ENCODE measurements at places on chromosomes 5 and 9.
A peak's percentile ranks its signal among the peaks of the same experiment; 100 is the strongest.

DNA sequence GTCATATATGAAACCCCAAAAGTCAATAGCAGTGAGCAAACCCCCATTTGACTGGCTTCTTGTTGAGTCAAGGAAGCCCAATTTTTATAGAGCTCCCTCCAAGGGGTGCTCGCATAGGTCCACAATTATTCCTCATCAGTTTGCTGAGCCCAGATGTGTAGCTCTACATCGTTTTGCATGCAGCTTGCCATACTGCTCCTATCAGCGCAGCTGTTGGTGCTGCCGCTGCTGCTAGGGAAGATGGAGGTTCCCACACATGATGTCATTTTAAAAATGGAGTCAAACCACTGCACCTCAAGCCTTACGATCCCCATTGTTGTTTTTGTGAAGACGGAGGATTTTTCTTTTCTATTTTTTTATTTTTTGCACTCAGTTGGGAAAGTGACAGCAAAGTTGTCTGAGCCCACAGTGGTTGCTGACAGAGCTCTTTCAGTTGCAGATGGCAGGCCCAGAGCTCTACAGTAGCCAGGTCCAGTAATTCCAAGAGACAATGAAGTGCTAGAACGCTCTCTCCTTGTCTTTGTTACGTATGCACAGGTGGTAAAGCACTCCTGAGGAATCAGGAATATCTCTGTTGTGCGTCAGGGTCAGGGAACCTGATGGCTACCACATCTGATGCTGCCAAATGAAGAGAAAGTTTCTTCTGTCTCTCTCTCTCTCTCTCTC is 23.2 kb upstream of the C5orf63 start:
- no peak for DNase-seq

DNA sequence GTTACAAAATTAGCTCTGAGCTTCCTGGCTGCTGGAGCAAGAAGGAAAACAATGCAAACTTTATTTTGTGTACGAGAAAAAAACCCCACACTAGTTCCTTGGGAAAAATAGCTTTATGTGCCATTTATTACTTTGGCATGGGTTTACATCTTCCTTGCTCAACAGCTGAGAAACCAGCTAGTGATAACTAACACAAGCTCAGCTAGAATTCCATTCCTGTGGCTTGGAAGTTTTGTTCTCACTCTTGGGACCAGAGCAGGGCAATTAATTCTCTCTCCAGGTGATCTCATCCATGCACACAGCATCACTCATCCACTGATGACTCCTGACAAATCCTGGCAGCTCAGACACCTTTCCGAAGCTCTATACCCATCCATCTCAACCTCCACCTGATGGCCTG is 104.1 kb downstream of the CRB2 start:
- no peak for DNase-seq

DNA sequence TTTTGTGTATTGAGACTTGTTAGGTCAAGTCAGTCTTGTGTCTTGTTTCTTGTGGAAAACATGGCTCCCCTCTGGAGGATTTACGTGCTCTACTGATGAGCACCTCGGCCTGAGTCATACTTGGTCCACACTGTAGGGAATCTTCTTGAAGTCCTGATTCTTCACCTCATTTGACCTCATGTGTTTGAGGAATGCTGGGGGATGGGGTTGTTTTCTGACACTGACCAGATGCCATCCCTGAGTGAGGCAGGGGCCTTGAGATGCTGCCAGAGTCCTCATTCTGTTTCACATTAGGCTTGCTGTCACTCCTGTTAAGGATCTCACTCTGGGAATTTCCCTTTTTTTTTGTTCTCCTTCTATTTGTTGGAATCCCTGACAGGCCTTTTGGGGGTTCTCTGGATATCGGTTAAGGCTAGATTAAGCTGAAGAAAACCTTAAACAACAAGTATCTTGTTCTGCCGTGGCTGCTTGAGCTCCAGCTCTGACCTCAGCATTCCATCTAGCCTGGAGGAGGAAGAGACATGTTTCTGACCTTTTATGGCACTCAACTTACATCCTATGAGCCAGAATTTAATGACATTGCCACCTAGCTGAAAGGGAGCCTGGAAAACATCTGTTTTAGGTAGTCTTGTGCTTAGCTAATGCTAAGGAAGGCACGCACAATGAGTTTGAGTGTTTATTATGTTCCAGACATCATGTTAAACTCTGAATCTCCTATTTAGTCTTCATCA is 20.6 kb downstream of the TCOF1 start:
- no peak for DNase-seq

GRCh38 chr9:74940600-74940999 is 12.1 kb downstream of the C9orf40 start:
- DNase-seq = no peak

DNA sequence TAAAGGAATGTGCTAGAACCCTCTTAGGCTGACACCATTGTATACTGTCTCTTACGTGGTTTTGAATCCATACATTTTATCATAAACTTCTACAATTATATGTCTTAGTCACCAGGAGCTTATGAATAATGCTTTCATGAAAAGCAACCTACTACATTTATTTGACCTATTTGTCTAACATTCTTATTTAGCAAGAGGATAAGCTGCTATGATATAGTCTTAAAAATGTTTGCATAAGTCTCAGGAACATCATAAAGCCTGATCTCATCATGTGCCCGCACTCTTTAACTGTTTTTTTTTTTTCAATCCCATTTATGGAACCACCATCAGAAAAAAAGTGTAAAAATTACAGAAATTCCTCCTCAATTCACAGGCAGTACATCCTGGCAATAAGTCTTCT is 59.7 kb downstream of the CDH12 start:
- DNase-seq = no peak

DNA sequence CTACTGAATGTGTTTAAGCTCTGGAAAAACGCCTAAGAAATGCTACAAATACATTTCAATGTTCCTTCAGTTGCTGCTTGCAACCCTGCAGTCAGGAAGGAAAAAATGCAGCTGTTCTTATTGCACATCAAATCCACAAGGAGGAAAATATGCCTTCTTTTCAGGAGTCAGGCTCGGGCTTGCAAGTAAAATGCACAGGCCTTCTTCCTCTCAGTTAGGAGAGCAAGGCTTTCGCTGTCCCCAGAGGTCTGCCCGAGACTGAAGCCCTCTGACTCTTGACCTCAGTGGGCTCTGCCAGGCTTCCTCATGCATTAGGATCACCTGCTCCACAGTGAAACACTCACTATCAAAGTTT is 899 bp upstream of the SHC3 start:
- DNase-seq = peak; percentile 46

DNA sequence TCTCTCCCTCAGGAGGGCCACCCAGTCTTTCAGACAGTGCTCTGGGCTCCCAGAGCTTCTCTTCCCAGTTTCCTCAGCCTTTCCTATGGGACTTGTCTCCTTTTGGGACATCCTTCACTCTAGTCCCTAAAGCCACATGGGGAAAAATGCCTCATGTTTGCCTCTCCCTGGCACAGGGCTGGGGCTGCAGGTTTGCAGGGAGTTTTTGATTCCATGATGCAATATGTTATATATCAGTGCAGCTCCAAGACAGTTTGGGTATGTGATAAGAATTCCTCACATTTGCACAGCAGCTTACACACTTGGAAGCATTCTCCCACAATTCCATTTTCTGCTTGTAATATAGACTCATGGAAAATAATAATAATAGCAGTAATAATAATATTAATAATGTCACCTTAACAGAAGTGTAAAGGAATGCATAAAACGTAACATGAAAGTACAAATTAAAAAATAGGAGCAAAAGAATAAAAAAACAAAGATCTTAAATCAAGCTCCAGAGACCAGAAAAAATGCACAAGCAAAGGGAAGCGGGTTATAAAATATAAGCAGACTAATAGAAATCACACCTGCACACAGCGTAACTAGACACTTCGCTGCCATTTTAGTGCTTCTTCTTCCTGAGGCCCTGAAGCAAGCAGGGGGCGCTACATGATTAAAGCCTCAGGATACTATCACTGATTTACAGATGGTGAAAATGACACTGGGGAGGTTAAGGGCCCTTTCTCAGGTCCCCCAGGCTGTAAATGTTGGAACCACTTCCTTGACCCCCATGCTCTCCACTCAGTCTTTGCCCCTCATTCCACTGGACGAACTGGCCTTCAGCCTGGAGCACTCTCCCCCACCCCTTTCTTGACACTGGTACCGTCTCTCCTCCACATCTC is 70.0 kb upstream of the IL17B start:
- DNase-seq = peak; percentile 67

DNA sequence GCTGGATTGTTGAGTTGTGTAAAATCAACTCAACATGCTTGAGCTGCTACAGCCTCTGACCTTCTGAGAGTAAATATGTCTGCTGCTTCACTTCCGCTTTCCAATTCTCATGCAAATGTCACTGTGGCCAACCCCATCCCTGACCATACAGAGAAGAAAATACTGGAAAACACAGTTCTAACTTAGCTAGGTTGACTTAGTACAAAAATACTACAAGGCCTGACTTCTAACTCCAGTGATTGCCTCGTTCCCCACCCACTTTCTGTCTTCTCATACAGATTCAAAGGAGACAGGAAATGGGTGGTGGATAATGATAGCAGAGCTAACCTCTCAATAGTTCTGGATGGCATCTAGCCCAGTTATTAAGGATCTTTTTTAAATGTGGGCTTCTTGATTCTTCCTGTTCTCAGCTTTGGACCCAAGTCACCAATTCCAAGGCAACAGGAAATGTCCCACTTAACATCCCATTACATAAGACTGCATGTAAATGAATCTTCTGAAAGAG is 226.6 kb upstream of the SLC24A2 start:
- peak; percentile 35 for DNase-seq

DNA sequence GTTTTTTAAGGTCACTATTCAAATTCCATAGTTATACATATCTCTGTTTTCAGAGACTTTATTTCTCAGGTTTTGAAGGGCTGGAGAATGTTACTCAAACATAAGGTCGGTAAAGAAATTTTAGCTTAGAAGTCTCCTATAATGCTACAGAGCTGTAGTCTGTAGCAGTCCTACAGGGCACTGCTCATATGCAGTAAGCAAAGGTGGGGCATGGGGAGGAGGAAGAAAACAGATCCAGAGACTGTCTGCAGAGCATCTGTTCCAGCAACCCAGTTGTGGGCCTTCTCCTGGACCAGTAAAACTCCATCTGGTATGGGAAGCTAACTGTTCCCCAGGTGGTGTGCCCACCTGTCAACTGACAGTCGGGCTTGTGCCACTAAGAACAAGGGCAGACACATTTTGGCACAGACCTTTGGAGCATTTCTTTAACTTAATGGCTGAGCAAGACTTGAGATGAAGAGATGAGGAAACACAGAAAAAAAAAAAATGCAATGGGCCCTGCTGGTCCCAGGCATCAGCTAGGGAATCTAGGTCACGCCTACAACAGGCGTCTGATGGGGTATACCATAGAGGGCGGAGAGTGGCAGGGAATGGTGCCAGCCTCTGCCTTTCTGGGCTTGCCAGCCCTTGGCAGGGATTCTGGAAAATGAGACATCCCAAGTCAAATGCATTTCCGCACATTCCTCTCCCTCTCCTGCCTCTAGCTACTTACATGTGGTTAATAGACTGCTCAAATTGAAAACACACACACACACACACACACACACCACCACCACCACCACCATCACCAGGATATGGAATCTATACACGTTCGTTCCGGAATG is 218.9 kb downstream of the ARL15 start:
- no peak for DNase-seq

DNA sequence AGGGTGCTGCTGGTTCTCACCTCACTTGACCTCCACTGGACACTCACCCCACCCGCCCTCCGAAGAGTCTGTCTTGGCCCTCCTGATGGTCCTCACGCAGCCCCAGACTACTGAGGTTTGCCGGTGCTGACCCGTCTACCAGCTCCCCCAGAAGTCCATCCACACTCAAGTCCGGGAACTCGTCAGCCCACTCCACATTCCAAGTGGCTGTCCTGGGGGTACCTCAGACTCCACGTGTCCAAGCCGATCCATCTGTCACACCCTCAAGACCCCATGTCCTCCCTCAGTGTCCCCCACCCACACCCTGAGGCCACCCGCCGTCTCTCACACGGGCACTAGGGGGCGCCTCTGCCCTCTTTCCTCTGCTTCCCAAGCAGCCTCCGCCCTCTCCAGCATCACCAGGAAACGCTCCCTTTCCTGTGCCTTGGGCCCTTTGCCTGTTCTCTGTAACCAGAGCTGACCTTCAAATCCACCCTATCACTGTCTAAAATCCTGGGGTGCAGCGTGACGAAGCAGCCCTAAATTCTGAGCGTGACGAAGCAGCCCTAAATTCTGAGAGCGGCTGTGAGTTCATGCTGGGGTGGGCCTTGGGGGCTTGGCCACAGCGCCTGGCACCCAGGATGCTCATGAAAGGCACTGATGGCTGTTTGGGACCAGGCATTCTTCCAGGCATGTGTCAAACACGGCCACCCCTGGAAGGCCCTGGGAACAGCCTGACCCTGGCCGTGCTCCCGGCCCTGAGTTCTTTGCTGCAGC is 95.7 kb downstream of the KCNT1 start:
- peak; percentile 86 for DNase-seq

DNA sequence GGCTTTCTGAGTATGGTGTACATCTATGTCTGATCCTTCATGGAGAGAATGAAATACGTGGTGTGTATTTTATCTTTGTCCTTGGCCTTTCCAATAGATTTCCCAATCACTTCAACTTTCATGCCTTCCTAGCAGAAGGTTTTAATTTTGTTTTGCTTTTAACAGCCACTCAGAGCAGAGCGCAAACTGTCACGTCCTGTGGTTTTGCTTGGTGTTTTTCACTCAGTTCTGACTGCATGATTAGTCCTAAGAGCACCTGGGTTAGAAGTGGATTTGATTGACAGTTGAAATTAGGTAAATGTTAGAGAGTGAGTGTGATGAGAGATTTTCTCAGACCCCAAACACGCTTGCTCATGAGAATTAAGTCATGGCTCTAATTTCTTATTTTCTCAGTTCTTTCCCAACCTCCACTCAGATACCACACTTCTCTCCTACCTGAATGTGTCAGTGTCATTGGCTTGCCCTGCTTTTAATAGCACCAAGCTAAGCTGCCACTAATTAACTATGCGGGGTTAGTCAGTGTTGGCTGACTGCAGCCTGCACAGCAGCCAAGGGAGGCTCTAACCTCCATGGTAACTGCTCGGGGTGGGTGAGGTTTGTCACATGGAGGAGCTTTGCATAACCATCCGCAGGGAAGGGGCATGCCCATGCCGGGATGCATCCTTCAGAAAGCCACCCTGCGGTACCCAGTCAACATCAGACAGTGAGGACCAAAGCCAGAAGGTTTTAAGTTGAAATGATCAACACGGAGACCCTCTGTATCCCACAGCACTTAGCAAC is 173.4 kb downstream of the NR3C1 start:
- no peak for DNase-seq

- no peak for DNase-seq
Measured at GRCh38 chr5:122022966-122023365, 55.1 kb downstream of the LOX start.

DNA sequence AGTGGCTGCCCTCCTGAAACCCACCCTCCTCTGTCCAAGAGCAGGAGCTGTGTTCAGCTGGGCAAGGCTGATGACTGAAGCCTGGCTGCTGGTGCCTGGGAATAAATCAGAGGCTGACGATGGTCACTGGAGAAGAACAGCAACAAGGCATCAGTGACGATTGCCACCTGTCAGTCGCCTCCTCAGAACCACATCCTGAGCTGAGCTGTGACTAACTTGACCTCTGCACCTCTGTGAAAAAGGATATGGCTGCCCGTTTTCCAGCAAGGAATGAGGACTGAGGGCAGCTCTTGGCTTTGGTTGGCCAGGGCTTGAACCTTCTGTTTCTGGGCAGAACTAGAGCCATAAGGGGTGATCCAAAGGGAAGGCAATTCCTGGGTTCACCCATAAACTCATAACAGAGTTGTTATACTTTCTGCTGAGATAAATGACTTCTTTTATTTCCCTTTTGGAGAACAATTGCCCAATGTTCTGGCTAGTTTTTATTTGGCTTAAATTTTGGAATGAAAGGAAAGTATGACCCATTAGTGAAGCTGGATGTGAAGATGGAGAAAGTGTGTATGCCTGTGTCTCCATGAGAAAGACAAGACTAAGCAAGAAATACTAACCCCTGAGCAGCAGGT is 40.1 kb downstream of the TRIP13 start:
- no peak for DNase-seq
